Activated CD4-positive, alpha-beta memory T cell treated with anti-CD3 and anti-CD28 coated beads for 36 hours (primary cell): ENCODE measurements at places on chromosomes 12 and 14. TPM values are rescaled to one million over a fixed set of nuclear protein-coding genes. Genes with fewer than 3 reads are reported as not detected.

The CAPZA3 gene
- total RNA-seq, result not detected

The MUCL1 gene
- not detected for total RNA-seq

The C12orf50 gene
- not detected for total RNA-seq

The CDH24 gene
- total RNA-seq, result 1.00 TPM

DNA sequence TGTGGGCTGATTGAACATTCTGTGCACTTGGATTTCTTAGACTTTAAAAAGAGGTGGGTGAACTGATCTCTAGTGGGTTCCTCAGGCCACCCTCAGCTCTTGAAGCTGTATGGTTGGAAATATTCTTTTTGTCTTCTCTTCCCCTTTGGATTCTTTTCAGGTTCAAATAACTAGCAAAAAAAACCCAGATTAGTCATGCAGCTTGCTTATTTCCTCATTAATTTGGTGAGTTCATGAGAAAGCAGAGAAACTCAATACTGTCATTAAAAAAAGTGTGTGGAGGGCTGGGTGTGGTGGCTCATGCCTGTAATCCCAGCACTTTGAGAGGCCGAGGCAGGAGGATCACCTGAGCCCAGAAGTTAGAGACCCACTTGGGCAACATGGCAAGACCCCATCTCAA, 183.4 kb downstream of the ESR2 start:
- no peaks in the 10 kb centered on the region for H3K4me1 ChIP-seq
- H3K27ac ChIP-seq, result no peak overlapping the region
- no peaks in the 10 kb centered on the region for H3K27me3 ChIP-seq
- no peak for DNase-seq

- H3K4me3 ChIP-seq, result peak within 1 kb of the TSS; percentile 90
- peaks cover 41% of the 10 kb centered on the region for H3K4me1 ChIP-seq
- peaks cover 11% of the 10 kb centered on the region for H3K27me3 ChIP-seq
- H3K27ac ChIP-seq, result peak within 1 kb of the TSS; percentile 83
- peak; percentile 80 for DNase-seq
Observed at GRCh38 chr14:56117765-56118610, at the start of gene PELI2. TSS of gene PELI2 (plus strand) at chr14:56118411. CDS start at chr14:56118661, 250 bp downstream.

DNA sequence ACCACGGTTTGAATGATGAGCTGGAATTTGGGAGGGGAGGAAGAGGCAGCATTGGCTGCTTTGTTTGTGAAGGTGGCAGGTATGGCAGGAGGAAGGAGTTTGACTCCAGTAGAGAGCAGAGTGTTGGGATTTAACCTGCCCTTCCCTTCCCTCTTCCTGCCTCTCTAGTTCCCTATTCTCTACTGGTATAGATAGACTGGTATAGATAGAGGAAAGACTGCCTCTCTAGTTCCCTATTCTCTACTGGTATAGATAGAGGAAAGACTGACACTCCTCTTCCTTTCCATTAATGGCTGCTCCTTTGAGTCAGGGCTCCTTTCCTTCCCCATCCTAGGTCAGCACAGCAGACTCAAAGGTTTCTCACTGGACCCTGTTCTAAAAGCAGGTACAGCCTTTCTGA, 8.4 kb upstream of the SYCP3 start:
- peaks cover 15% of the 10 kb centered on the region for H3K36me3 ChIP-seq
- DNase-seq, result no peak
- H3K27me3 ChIP-seq, result no peaks in the 10 kb centered on the region
- no peak overlapping the region for H3K4me3 ChIP-seq
- no peaks in the 10 kb centered on the region for H3K4me1 ChIP-seq
